Activated CD8-positive, alpha-beta memory T cell treated with anti-CD3 and anti-CD28 coated beads for 36 hours (primary cell): ENCODE measurements at places on chromosomes 4 and X. TPM values are rescaled to one million over a fixed set of nuclear protein-coding genes. Genes with fewer than 3 reads are reported as not detected.

ARHGAP36 gene
- total RNA-seq: not detected

NHS gene
- 13.6 TPM for total RNA-seq

HSFX4 gene
- total RNA-seq: not detected

SSX2 gene
- not detected for total RNA-seq

TMPRSS11F gene
- total RNA-seq: not detected
